ENCODE measurements at places on chromosomes 1 and 21. TPM values are rescaled to one million over a fixed set of nuclear protein-coding genes. Genes with fewer than 3 reads are reported as not detected.

The CAMK2N1 gene
- 25.2 TPM for total RNA-seq

The SLC2A5 gene
- total RNA-seq: not detected

DNA sequence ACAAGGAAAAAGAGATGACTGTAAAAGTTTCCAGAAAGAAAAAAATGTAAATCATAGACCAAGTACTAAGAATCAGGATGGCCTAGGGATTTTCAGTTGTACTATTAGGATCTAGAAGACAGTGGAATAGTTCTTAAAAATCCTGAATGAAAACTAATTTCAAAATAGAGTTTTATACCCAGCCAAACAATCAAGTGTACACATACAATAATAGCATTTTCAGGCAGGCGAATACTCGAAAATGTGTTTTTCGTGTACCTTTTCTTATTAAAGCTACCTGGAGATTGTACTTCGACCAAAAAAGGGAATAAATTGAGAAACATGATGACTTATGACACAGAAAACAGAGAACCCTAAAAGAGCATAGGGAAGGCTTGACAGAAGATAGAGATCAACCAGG, 118.6 kb downstream of the SDCCAG8 start:
- DNase-seq: no peak

- peak; percentile 47 for DNase-seq
Observed at GRCh38 chr1:93776728-93777127, 95.1 kb upstream of the BCAR3 start.

- DNase-seq: peak; percentile 79
Observed at GRCh38 chr1:166122873-166123466, 43.8 kb downstream of the FAM78B start.

- no peak for DNase-seq
Observed at GRCh38 chr1:198879711-198880306, 241.0 kb downstream of the PTPRC start.

- DNase-seq: no peak
Observed at GRCh38 chr1:203627851-203628200, 1.2 kb downstream of the ATP2B4 start.

The PRKAA2 gene
- 41.1 TPM for total RNA-seq

GRCh38 chr1:14778541-14778897, 180.0 kb downstream of the KAZN start:
- no peak for DNase-seq

DNA sequence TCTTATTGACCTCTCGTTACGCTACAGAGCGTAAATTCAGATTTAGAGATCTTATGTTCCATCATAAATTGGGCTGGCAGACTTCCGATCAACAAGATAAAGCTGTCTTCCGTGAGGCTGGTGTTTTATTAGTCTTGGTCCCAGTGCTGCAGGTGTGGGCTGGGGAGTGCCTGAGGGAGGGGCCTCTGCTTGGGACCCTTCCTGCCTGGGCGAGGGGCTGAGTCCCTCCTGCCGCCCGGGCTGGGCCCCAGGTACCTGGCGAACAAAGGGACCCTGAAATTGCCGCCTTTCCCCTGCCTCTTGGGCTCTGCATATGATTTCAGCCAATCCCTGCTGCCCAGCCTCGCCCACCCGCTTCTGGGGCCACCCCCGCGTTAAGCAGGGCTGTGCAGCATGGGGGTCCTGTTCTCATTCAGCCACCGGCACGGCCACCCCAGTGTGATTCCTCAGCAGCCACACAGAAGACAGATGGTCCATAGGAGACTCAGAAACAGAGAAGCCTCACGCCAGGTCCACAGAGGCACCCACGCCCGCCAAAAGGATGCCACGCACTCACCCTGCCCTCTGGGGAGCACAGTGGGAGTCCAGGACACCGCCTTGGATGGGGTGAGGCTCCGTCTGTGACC, 6.1 kb upstream of the SAMD11 start:
- DNase-seq: no peak

The FLG2 gene
- not detected for total RNA-seq

DNA sequence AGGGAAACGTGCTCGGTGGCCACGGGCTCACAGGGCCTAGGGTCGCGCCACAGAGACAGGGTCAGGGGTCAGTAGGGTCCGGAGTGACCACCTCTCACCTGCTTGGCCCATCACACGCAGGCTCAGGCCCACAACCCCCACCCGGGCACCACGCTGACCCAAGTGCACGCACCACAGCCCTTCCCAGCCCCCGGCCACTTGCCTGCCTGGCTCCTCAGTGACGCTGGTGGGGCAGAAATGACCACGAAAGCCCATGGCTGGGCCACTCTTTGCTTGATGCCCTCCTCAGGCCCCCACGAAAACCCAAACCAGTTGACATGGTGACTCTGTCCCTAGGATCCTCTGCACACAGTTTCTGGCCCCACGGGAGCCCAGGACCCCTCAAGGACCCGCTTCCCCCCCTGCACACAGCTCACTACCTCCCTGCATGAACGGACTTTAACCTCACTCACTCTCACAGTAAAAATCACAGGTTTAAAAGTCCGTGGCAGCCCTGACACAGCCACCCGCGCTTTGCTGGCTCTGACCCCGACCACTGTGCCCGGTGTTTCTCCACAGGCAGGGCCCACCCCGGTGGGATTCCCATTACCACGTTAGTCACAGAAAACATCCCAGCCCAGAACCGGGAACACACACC, 20.7 kb downstream of the NADK start:
- no peak for DNase-seq

GRCh38 chr1:185317886-185318310, 855 bp upstream of the IVNS1ABP start:
- DNase-seq: no peak

- no peak for DNase-seq
Observed at GRCh38 chr1:156524481-156524869, 23.9 kb upstream of the MEF2D start.

The FNBP1L gene
- 16.1 TPM for total RNA-seq

DNA sequence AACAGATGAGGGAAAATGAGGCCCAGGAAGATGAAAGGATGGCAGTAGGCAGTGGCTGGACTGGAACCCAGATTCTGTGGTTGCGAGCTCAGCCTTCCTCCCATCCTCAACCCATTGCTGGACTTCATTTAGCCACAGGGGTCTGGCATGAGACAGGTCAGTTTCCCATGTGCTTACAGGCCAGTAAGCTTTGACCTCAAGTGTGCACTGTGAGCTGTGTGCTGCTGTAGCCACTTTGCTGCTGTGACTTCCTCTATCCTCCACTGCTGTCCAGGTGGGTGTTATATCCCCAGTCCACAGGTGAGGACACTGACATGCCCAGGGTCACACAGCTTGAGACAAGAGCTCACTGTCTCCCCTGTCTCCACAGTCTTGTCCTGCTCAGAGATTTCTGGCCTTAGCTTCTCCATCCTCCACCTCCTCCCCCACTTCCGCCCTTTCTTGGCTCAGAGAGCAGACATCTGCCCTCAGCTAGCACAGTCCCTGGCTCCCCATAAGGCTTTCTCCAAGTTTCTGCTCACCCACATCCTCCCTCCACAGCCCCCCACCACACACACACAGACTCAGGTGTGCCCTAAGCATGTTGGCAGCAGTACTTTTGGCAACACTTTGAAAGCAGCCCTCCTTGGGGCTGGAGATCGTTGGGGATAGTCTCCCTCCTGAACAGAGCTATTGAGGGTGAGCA, 7.3 kb downstream of the IGSF21 start:
- DNase-seq: no peak

DNA sequence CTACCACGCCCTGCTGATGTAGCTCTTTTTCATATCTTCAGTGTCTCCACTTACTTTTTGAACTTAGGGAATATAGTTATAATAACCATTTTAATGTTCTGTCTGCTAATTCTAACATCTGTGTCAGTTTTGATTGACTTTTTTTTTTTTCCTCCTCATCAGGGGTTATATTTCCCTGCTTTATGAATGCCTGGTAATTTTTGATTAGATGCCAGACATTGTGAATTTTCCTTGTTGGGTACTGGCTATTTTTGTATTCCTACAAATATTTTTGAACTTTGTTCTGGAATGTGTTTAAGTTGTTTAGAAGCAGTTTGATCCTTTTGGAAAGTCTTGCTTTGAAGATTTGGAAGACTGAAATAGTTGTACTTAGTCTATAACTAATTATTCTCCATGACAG, 82.1 kb downstream of the ROR1 start:
- DNase-seq: no peak

- DNase-seq: no peak
Observed at GRCh38 chr1:47901001-47901575, 96.1 kb downstream of the TRABD2B start.

- DNase-seq: no peak
Observed at GRCh38 chr1:202056644-202057334, 46.4 kb downstream of the ELF3 start.

DNA sequence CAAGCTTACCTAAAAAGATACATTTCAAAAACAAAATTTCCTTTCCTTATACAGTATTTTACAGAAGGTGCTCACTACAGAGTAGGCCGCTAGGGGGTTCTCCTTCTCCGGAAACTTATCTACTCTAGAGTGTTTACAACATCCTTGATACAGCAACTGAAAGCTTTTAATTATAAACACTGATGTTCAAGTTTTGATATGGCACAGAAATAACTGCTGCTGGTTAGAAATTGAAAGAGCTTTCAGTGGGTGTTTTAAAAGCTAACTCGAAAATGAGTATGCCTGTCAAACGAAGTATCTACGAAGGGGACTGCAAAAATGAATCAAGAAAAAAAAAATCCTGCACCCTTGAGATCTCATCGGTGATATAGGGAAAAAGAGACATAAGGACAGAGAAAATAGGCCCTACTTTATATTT, 1.0 kb downstream of the YOD1 start:
- no peak for DNase-seq

- no peak for DNase-seq
Observed at GRCh38 chr1:64098846-64099582, 104.4 kb upstream of the UBE2U start.

GRCh38 chr1:46041974-46042373, 90.5 kb downstream of the PIK3R3 start:
- peak; percentile 37 for DNase-seq

DNA sequence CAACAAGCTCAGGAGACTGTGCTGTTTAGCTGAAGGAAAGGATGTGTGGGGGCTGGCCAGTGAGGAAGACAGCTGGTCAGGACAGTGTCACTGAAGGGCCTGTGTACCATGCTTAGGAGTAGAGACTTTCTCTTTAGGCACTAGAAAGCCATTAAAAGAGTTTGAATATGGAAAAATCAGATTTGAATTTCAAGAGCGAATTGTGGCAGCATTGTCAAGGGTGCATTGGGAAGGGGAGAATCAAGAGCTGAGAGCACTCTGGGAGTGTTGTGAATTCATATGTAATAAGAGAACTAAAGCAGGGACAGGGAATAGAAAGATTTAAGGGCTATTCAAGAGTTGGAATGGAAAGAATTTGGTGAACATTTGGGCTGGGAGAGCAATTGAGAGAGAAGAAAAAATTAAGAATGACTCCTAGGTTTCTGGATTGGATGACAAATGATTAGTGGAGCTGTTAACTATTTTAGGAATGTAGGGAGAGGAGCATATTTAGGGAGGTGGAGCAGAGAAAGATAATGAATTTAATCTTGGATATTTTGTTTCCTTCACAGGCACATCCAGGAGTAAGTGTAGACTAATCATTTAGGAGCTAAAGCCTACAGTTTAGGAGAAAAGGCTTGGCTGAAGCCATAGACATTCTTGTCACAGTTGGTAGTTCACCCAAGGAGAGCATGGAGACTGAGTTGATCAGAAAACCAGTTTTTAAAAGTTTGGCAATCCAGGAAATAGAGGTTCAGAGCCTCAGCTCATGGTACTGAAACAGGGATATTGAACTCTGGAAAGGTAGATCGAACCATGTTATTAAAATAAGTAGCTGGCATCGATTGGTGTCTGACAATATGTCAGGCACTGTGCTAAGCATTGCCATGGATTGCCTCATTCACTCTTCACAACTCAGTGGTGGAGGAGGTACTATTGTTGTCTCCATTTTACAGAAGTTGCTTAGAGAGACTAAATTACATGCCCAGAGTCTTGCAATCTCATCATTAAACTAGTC, 23.1 kb upstream of the TOR3A start:
- no peak for DNase-seq

GRCh38 chr1:43473463-43473862, 19.7 kb upstream of the HYI start:
- no peak for DNase-seq

DNA sequence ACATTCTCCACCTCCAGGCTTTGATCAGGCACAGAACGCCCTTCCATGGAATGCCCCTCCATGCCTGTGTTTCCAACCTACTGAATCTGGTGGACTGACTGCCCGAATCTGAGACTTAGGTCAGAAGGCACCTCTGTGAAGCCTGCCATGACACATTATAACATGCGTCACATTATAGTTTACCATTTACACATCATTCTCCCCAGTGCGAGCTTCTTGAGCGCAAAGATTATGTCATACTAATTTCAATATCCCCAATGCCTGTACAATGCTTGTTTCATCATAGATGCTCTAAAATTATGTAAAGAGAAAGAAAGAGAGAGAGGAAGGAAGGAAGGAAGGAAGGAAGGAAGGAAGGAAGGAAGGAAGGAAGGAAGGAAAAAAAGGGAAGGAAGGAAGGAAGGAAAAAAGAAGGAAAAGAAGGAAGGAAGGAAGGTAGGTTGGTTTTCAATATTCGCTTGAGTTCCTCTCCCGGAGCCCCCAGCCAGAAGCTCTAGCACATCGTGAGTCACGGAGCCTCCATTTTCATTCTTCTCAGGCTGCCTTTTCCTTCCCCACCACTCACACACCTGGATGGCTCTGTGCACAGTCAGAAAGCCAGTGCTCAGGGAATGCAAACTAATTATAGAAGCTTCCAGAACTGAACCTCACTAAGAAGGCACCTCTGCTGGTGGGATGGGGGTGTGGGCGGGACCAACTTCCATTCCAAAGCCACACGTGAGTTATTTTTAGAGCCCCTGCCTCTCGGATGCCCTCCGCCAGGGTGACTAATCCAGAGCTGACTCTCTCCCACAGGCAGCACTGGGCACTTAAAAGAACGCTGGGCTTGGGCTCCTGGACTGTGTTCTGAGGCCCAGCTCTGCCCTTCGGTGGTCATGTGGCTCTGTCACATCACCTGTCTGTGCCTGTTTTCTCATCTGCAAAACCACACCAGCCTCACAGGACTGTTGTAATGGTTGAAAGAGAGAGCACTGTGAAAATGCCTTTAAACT, 27.4 kb downstream of the LAMB3 start:
- no peak for DNase-seq

- DNase-seq: no peak
Observed at GRCh38 chr1:237877631-237878030, 13.1 kb downstream of the ZP4 start.

GRCh38 chr21:14863745-14864210, 201.0 kb downstream of the NRIP1 start:
- no peak for DNase-seq

GRCh38 chr1:183739741-183740271, 65.1 kb upstream of the RGL1 start:
- no peak for DNase-seq

- DNase-seq: no peak
Observed at GRCh38 chr1:82462366-82462765, 661.6 kb downstream of the ADGRL2 start.

The LEMD1 gene
- total RNA-seq: not detected

The MYOG gene
- total RNA-seq: not detected

- DNase-seq: no peak
Observed at GRCh38 chr1:76705560-76705959, 161.7 kb upstream of the ST6GALNAC5 start.

Measured in esophagus muscularis mucosa (tissue), 4 donors.